ENCODE measurements at places on chromosomes 3 and 15.

GRCh38 chr3:13427662-13428603, 7.8 kb upstream of the NUP210 start:
- DNase-seq: no peak

GRCh38 chr3:66467996-66468735, 32.7 kb downstream of the LRIG1 start:
- no peak for DNase-seq

GRCh38 chr15:68315495-68316031, 38.0 kb downstream of the FEM1B start:
- no peak for DNase-seq

DNA sequence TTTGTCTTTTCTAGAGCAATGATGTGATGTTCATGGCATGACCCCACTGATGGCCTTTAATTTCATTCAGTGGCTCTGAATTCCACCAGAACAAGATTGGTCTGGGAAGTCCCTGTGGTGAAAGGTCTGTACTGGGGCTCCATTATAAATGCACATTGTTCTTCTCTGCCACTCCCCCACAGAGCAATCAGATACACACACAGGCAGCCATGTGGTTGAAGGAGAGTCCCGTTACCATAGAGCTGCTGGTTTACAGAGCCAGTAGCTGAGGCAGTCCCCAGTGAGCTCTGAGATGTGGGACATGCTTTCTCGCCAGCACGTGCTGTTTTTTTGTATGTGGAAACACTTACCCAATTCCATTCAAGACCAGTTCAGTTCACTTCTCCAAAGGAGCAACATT, 172.7 kb upstream of the TRIM42 start:
- DNase-seq: no peak

DNA sequence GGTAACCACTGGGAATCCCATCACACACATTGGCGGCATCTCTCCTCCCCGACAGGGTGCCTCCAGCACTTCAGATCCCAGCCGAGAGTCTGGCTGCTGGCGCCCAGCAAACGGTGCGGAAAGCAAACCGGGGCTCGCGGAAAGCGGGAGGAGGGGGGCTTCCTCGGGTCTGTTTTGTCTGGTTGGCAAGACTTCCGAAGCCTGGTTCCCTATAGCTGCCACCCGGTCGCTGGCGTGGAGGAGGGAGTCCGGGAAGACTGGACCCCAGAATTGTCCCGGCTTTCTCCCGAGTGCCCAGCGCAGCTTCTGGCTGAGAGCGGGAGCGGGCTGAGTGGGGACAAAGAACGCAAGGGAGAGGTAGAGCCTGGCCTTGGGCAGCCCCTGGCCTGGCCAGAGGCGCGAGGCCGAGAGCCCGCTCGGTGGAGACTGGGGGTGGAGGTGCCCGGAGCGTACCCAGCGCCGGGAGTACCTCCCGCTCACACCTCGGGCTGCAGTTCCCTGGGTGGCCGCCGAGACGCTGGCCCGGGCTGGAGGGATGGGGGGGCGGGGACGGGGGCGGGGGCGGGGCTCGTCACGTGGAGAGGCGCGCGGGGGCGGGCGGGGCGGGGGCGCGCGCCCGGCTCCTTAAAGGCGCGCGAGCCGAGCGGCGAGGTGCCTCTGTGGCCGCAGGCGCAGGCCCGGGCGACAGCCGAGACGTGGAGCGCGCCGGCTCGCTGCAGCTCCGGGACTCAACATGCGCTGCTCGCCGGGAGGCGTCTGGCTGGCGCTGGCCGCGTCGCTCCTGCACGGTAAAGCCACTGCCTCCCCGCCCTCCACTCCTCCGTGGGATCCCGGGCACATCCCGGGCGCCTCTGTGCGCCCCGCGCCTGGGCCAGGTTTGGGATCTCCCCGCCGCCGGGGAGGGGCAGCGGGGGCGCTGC, at the start of gene CHRNA7:
Gene CHRNA7, plus strand, starts transcription at position 654 of the 920 bp plus-strand sequence. Its CDS starts 80 bp downstream, at position 734.
- no peak for DNase-seq

DNA sequence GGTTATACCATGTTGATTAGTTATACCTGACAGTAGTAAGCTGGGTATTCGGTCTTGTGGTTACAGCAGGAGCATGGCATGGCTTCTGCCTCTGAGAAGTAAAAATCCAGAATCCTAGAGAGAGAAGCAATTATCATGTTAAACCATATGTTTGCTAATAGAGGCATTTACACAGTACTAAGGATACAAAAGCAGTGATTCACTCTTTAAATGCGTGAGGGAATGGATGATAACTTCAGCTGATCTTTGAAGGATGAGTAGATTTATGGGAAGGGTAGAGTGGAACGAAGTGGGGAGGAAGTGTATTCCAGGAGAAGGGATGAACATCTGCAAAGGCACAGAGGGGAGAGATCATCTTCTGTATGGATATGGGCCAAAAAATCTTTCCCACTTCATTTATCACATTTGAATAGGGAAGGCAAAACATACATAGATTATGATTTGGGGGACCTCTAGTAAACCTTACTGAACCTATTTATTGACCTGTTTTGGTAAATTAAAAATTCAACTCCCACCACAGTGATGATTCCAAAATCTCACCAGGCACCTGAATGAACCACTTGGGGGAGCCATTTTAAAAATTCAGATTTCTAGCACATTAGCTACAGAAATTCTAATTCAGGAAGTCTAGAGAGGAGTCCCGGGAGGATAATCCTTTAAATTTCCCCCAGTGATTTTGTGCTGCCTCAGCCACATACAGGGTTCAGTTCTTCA, 35.1 kb downstream of the IGSF10 start:
- DNase-seq: no peak

DNA sequence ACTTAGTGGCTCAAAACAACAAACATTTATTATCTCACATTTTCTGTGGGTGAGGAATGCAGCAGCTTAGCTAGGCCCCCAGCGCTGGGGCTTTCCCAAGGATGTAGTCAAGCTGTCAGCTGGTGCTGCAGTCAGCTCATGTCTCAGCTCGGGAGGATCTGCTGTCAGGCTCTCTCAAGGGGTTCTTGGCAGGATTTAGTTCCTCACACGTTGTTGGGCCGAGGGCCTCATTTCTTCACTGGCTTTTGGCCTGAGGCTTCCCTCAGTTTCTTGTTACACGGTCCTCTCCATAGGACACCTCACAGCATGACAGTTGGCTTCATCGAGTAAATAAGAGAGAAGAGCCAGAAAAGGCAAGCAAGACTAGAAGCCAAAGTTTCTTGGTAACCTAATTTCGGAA, 13.7 kb upstream of the U2SURP start:
- no peak for DNase-seq

GRCh38 chr3:53493963-53494791, at the start of gene CACNA1D:
Gene CACNA1D (plus strand): TSS chr3:53494611. CDS start chr3:53495167, 556 bp downstream.
- DNase-seq: no peak

GRCh38 chr3:39112113-39112512, 4.6 kb downstream of the TTC21A start:
- no peak for DNase-seq
